ENCODE measurements at places on chromosomes 6 and 20.

DNA sequence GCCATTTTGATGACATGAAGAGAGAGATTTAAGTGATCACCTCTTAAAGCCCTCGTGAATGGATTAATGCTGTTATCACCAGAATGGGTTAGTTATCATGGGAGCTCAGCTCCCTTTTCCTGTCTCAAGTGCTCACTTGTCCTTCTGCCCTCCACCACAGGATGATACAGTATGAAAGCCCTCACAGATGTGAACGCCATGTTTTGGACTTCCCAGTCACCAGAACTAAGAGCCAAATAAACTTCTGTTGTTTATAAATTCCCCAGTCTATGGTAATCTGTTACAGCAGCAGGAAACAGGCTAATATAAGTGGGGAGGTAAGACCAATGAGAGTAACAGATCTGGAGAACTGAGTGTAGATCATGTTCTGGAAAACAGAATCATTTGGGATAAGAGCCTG lies 493.2 kb downstream of the CDKAL1 start:
- DNase-seq, result no peak

- DNase-seq, result no peak
Observed at GRCh38 chr20:53606364-53606985, 12.8 kb upstream of the ZNF217 start.

DNA sequence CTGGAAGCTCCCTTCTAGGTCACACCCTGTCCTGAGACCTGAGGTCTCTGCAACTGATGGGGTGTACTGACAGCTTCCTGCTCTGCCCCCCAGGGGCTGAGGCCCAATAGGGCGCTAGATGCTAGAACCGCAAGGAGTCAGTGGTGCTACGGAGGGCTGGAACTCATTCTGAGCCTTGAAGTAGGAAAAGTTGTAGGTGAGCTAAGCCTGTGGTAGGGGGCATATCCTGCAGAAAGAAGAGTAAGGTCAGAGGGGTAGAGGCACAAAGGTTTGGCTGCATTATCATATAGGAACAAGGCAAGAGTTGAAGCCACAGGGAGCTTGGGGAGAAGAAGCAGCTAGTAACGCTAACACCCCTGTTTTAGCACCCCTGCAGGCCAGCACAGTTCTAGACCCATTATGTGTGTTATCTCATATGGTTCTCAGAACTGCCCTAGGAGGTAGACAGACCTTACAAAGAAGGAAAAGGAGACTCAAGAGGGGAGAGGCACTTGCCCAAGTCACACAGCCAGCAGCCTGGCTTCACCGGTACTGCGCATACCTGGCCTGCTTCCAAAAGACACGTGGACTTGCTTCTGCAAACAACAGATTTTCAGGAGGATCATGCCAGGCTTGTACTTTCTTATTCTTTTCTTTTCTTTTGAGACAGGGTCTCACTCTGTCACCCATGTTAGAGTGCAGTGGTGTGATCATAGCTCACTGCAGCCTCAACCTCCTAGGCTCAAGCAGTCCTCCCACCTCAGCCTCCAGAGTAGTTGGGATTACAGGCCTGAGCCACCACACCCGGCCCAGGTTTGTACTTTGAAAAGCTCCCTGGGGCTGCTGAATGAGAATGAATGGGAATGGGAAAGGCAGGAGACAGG lies 156.1 kb downstream of the MRPL14 start:
- no peak for DNase-seq

DNA sequence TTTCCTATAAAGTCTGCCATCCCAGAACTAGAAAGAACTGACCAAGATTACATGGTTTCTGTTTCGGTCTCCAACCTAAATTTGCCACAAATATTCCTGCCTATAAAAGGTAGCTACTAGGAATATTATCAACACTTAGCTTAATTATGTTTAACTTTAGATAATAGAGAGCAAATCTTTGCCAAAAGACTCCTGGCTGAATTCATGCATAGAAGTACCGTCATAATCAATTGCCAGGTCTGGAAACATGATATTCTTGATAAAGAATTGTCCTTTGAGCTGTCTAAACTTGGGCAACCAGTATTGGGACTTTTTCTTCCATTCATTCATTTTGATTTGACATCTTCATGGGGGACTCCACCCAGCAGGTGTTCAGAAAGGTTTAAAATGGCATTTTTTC lies 22.4 kb downstream of the CALHM6 start:
- DNase-seq, result no peak

- DNase-seq, result no peak
Observed at GRCh38 chr6:86682297-86682696, 255.0 kb upstream of the HTR1E start.

- DNase-seq, result no peak
Observed at GRCh38 chr20:13264907-13265306, 43.8 kb downstream of the ISM1 start.

DNA sequence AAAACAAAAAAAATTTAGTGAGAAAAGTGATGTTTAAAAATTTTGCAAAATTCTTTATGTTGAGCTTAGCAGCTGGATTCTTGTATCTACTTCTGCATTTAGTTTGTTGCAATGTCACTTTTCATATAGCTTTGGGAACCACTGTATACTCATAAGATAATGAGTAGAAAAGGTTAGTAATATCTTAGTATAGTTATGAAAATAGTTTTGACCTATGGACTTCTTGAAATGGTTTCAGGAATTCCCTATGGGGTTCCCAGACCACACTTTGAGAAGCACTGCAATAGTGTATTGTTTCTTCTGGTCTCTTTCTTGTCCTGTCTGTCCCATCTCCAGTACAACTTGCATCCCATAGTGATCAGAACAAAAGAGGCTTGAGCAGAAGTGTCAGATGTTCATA lies 29.4 kb downstream of the PPP1R16B start:
- DNase-seq, result no peak

DNA sequence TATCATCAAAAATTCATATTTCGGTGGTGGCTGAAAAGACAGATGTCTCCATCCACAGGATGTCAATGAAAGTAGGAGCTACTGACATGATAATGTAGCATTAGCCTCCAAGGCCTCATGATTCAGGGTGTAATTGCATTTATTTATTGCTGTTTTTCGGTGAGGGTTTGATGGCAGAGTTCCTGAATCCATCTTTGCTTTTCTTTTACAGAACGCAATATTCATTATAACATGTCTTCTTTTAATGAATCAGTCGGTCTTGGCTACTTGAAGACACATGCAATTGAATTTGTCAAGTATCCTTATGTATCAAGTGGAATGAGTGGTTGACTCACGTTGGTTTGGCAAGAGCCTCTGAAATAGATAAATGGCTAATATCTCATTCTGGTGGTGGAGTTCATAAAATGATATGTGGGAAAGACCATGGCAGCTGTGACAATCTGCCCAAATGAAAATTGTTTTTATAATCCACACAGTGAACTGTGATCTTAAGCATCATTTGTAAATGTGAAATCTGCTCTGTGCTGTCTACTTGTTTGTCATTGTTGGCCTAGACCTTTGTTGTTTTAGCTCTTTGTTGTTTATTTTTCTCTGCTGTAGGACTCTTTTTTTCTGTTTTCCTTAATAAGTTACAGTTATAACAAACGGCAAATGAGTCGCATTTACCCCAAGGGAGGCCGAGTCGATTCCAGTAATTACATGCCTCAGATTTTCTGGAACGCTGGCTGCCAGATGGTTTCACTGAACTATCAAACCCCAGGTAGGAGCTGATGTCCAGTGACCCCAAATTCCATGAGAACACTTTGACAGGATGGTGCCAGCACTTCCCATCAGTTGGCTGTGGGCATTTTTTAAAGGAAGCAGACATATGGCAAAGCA lies 105.7 kb upstream of the LAMP5 start:
- DNase-seq, result no peak

DNA sequence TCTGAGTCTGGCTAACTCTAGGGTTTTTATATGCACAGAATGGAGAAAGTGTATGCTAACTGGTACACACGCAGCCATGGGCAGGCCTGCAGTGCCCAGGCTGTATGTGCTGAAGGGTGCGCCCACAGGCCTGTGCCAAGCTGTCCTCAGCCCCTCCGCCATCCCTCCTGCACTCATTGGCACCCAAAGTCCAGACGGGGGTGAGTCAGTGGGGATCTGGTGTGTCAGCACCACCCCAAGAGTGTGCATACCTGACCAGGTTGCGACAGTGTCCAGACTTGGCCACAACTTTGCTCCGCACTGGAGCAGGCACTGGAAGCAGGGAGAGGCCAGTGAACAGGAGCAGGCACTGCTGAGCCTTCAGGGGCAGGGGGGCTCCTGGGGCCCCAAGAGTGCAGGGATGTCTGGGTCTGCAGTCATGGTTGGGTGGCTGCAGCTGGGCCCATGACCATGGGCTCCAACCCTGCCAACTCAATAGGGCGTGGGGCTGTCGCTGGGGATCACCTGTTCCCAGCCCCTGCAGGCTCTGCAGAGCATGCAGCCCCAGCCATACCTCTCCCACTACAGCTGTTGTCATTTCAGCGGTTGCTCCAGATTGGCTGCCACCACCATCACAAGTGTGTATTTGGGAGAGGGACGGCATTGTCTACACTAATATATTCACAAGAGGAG lies 717.8 kb downstream of the EPHA7 start:
- DNase-seq, result no peak

GRCh38 chr20:41050361-41051008 lies 21.9 kb downstream of the TOP1 start:
- DNase-seq, result no peak

- no peak for DNase-seq
Observed at GRCh38 chr6:87430499-87430898, 22.7 kb downstream of the CFAP206 start.

GRCh38 chr6:112232845-112233256 lies 21.5 kb downstream of the LAMA4 start:
- DNase-seq, result no peak

- DNase-seq, result no peak
Observed at GRCh38 chr6:122657601-122658000, 47.4 kb downstream of the PKIB start.

- peak; percentile 61 for DNase-seq
Observed at GRCh38 chr20:53883098-53883911, 187.1 kb downstream of the BCAS1 start.

DNA sequence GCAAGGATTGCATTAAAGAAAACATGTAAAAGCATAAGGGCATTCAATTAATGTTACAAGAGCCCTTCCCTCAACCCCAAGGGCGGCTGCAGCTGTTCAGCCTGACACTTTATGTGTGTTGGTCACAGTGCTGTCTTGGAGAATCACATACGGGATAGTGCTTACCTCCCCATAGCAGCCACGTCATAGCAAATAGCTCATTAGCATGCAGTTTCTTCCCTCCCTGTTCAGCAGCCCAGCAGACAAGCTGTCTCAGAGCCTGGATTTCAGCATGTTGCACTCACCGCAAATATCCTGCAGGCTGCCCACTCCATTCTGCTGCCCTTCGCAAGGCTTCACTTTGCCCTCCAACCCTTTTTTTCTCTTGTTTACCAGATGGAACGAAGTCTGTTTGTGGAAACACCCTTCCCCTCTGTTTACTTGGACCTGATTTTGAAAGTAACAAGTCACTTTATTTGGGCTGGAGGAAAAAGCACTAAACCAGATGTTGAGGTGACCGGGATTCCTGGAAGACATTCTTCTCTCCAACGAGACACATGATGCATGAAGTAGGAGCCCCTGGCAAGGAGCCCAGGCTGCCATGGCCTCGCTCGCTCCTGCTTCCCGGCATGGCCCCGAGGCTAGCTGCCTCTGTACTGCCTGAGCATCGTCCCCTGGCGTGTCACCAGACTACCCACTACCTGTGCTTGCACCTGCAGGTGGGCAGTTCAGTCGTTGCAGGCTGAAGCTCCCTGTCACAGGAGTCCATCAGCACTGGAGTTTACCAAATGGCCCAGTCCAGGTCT lies 151.6 kb upstream of the GMDS start:
- DNase-seq, result no peak

GRCh38 chr6:39850736-39851297 lies 58.6 kb downstream of the DAAM2 start:
- DNase-seq, result no peak

GRCh38 chr6:2020909-2021308 lies 224.5 kb downstream of the GMDS start:
- DNase-seq, result no peak

GRCh38 chr6:126631363-126631762 lies 291.4 kb downstream of the CENPW start:
- DNase-seq, result no peak

GRCh38 chr6:100657678-100658330 lies 193.1 kb upstream of the SIM1 start:
- DNase-seq, result no peak

DNA sequence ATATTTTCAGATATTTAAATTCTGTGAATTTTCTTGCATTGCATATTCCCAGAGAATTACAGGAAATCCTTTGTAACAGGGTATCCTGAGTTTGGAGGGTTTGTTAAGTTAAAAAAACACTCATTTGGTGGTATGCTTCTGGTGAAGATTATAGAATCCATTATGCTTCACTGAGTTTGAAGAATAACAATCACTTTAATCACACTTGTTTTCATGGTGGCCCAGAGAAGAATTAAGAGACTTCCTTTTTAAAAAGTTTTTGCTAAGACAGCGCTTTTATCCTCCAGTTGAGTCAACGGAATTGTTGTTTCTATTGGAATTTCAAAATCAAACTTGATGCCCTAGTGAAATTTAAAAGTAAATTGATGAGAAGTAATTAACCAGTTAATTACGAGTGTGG lies 17.4 kb downstream of the PLEKHG1 start:
- no peak for DNase-seq

DNA sequence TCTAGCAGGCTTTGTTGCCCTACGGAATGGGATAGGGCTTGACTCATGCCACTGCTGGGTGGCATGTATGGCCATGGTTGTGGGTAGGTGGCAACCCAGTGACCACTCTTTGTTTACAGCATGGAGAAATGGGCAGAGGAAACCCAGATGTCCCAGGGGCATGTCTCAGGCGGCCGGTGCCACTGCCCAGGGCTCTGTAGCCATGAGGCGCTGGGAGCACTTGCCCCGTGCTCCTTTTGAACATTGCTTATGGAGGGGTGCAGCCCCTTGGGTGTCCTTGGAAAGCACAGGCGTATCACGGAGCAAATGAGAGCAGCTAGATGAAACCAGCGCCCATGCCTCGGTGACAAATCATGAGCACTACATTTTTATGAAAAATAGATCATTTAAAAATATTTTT lies 212.5 kb upstream of the ECI2 start:
- no peak for DNase-seq

GRCh38 chr6:100808638-100809275 lies 72.4 kb downstream of the ASCC3 start:
- no peak for DNase-seq

DNA sequence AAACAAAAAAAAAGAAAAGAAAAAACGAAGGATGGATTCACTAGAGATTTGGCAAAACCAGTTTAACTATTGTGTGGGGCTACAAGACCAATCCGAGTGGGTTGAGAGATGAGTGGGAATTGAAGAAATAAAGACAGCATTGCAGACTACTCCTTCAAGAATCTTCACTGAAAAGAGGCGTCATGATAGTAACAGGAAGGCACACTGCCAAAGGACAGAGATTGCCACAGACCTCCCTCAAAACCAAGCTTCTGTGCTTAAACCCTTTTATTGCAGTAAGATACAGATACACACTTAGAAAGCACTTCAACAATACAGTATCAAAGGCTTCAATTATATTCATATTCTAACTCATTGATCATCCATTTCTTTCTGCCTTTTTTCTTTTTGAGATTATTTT lies 103.9 kb downstream of the IPCEF1 start:
- DNase-seq, result no peak

GRCh38 chr6:133568970-133569889 lies 319.7 kb upstream of the TCF21 start:
- DNase-seq, result no peak
